Ovary (tissue), 10 donors: ENCODE measurements at places on chromosomes 2 and 18. TPM values are rescaled to one million over a fixed set of nuclear protein-coding genes. Genes with fewer than 3 reads are reported as not detected.

GRCh38 chr2:46517485-46517884 is 38.1 kb downstream of the TMEM247 start:
- DNase-seq: no peak

Gene SLC16A14
- polyA plus RNA-seq: 8.1 TPM

- DNase-seq: no peak
Measured at GRCh38 chr2:232286001-232286868, 92.3 kb upstream of the ALPP start.

Gene NIFK
- 33.0 TPM for polyA plus RNA-seq

GRCh38 chr2:84972932-84973331 is 2.0 kb downstream of the KCMF1 start:
- no peak for DNase-seq

DNA sequence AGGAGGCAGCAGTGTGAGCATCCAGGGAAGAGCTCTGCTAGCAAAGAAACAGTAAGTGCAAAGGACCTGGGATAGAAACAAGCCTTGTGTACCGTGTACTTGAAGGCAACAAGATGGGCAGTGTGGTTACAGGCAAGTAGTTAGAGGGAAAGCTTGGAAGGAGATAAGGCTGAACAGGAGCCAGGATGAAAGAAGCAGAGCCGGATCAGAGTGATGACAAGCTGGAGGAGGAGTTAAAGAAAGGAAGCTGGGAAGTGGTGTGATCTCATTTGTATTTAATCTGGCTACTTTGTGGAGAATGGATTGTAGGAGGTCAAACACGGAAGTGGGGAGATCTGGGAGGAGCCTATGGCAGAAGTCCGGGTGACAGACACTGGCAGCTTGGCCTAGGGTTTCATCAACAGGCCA is 44.7 kb upstream of the VPS54 start:
- DNase-seq: no peak
